Right cardiac atrium (tissue), 5 donors: ENCODE measurements at places on chromosomes 2 and 18.

GRCh38 chr2:12764075-12764730, 47.5 kb downstream of the TRIB2 start:
- DNase-seq, result no peak

DNA sequence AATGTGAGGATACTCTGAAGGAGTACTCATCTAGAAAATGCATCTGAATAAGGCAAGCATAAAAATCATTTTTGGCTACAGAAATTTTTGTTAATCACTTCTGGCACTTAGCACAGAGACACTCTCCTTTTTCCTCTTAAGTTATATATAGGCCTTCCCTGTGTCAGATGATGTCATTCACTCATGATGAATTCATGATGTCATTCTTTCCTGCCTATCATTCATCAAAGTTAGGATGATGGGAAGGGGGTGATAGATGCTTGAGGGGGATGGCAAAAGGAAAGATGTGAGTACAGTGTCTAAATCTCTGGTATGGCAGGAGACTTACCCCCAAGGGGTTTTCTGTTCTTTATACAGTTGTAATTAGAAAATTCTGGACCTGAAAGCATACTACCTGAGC, 42.0 kb downstream of the MAP3K20 start:
- no peak for DNase-seq

DNA sequence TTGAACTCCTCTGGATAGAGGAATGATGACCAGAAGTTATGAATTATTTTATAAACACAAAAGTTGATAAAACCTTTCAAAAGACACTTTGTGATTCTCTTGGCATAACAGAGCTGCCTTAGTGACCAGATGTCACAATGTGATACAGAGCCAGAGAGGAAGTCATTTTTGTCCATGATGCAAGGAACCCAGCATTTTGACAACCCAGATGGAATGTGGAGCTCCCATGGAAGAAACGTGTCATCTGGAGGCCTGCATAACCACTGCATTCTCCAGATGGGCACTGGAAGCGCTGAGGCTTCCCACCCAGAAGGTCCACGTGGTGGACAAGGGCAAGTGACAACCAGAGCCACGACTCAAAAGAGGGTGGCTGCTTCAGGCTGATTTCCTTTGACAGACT, 30.1 kb downstream of the HRH4 start:
- no peak for DNase-seq

GRCh38 chr18:70981400-70982140, 692.7 kb downstream of the SOCS6 start:
- no peak for DNase-seq

DNA sequence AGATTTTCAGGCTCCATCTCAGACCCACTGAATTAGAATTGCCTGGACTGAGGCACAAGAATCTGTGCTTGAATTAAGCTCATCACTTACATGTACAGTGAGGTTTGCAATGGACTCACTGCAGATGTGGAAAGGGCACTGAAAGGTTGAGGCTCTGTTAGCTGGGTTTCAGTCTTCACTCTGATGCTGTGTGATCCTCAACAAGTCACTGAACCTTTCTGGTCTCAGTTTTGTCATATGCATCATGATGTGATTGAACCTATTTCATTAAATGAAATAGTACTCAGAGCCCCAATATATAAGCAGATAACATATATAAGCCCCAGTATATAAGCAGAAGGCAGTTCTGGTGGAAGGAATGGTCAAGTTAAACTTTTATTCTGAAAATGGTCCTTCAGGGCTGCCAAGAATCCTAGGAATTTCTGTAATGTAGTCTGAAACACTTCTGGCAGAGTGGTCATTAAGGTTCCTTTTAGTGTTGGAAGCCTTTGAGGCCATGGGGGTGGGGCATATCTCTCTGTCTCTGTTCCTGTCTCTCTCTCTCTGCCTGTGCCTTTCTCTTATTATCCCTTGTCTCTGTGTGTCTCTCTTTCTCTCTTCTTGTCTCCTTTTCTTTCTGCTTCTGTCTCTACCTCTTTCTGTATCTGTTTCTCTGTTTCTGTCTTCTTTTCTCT, 110.4 kb downstream of the ADCYAP1 start:
- DNase-seq, result peak; percentile 45

DNA sequence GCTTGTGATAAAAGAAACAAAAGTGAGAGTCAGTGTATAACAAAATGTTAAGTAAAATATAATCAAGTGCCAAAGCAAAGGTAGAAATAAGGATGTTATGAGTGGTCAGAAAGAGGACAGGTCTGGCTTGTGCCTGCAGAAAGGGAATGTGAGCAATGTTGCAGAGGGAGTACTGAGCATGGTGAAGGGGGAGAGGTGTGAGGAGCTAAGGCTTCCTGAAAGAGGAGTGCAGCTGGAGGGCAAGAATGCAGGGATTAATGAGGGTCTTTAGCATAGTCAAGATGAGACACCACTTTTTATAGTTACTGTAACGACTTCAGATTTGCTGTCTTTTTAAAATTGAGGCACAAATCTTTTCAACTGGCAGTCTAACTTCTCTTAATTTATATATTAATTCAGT, 22.0 kb upstream of the FIGN start:
- no peak for DNase-seq

GRCh38 chr2:223319601-223320000, 267.6 kb downstream of the KCNE4 start:
- no peak for DNase-seq

DNA sequence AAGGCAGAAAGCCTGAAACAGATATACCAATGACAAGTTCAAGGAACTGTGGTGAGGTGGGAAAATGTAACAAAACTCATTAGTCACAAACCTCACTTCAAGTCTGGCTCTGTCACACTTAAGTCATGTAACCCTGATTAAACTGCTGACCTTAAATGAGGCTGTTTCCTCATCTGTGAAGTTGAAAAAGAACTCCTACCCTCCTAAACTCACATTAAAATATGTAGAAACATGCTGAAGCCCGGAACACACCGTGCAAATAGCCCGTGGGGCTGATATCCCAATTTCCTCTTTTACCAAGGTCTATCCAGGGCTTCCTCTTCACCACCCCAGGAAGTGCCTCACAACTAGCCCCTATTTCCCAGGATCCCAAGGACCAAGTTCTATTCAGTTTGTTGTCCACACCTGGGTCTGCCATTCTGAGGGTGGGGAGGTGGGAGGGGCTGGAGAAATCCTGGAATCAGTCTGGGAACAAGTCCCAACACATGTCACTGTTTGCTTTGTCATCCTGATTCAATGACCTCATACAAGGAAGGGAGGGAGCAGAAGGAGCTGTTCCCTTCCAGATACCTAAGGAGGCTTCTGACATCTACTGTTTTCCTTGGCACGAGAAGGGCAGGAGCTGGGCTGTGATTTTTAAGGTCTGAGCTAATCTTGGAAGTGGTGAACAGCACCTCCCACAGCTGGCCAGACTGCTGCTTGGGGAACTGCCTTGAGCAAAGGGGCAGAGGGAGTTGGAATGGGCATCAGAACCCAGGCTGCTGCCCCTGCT, 42.3 kb downstream of the SLC4A1AP start:
- DNase-seq, result peak; percentile 76
